RPMI7951 (cell line): ENCODE measurements at places on chromosomes 2 and 18.

GRCh38 chr2:219169930-219170654 lies at the start of gene SLC23A3:
Gene SLC23A3 (minus strand): TSS chr2:219170029. CDS start chr2:219169984, 45 bp downstream.
- DNase-seq, result no peak

- no peak for DNase-seq
Observed at GRCh38 chr2:73075477-73076373, 4.2 kb upstream of the SFXN5 start.

- no peak for DNase-seq
Observed at GRCh38 chr2:168482269-168482668, 26.2 kb downstream of the CERS6 start.

DNA sequence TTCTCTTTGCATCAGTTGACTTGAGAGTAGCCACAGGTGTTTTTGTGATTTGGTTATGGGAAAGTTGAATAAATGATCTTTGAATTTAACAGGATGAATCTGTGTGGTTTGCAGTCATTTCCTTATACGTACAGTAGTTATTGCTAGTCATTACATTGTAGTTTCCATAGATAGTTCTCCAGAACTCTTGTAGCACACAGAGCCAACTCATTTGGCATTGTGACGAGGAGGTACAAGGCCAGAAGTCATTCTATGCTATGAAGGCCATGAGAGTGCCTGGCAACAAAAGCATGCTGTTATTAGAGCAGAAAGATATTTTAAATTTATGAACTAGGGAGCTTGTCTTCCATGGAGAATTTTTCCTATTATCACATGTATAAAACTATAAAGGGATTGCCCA lies 973.0 kb upstream of the CHAC2 start:
- DNase-seq, result no peak

- no peak for DNase-seq
Observed at GRCh38 chr2:152420936-152421335, 86.0 kb downstream of the FMNL2 start.
